ENCODE measurements at places on chromosomes 6 and 20. TPM values are rescaled to one million over a fixed set of nuclear protein-coding genes. Genes with fewer than 3 reads are reported as not detected.

The CST4 gene
- 56.8 TPM for total RNA-seq

- DNase-seq = peak; percentile 64
Observed at GRCh38 chr20:35013421-35014411, 58.0 kb downstream of the MYH7B start.

The BEND3 gene
- 14.4 TPM for total RNA-seq

DNA sequence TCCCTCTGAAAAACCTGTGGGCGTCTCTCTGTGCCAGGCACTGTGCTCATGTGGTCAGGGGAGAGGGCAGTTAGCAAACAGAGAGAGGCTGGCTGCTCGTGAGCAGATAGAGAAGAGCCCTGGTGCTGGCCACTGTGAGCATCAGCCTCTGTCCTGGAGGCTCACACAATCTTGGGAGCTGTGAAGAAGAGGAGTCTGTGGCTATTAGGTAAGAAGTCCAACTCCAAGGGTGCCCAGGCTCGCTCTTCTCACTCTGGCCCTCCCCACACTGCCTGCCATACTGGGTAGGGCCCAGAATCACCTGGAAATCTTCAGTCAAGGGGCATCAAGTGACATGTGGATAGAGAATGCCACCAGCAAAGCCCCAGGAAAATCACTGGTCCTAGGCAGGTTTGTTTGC lies 14.1 kb downstream of the SCML4 start:
- peak; percentile 50 for DNase-seq

GRCh38 chr6:113464536-113464935 lies 392.6 kb upstream of the MARCKS start:
- DNase-seq = no peak

DNA sequence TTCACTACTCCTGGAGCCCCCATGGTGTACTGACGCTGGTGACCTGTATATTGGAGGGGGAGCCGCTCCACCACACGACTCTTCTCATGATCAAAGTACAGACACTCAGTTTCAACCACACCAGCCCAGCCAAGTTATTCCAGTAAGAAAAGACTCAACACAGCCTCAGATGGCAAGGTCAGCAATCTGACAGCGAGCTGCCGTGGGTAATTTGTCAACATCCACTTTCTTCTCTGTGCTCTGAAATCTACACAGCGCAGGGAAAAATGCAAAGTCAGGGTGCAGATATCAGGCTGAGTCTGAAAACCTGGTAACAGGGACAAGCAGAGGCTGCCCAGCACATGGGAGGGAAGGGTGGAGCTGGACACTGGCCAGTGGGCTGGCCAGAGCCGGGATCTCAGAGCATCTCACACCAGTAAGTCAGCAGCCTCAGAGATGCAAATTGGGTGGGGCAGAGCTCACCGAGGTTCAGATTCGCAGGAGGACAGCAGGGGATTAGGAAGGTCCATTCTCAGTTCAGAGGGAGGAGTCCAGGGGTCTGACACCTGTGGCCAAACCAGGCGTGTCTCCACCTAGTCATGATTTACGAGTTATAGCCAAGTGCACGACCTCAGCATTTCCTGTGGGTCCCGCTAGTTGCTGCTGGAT lies 44.5 kb upstream of the RPS6KA2 start:
- no peak for DNase-seq

The BNIP5 gene
- total RNA-seq = 2.1 TPM

- no peak for DNase-seq
Observed at GRCh38 chr6:166497087-166497899, 89.2 kb downstream of the RAMACL start.

- no peak for DNase-seq
Observed at GRCh38 chr20:56867128-56867527, 238.0 kb downstream of the TFAP2C start.

DNA sequence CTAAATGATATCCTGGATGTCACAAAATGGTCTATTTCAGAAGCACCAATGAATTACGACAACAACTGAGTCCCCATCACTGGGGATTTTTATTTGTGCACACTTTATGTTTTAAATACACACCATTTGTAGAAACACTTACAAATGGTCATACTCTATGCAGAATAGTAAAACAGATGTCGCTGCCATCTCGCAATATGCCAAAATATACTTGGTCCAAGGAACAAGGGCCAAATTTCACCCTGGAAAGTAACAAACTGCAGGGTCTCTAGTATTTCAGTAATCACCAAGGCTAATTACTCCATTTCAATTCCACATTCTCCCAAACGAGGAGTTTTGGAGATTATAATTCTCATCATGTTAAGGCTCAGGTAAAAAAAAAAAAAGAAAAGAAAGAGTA lies 215.2 kb downstream of the LMBRD1 start:
- DNase-seq = no peak

- DNase-seq = no peak
Observed at GRCh38 chr6:10479939-10480700, 41.0 kb upstream of the GCNT2 start.

The GNAS-AS1 gene
- total RNA-seq = 6.1 TPM

- no peak for DNase-seq
Observed at GRCh38 chr6:119147101-119148053, 68.9 kb upstream of the FAM184A start.

The CST7 gene
- not detected for total RNA-seq

The SENP6 gene
- total RNA-seq = 92.2 TPM

- no peak for DNase-seq
Observed at GRCh38 chr6:113491376-113491775, 365.8 kb upstream of the MARCKS start.

GRCh38 chr6:20891161-20891560 lies 356.9 kb downstream of the CDKAL1 start:
- no peak for DNase-seq

GRCh38 chr20:21099751-21100577 lies 6.2 kb downstream of the LINC00237 start:
- peak; percentile 73 for DNase-seq

DNA sequence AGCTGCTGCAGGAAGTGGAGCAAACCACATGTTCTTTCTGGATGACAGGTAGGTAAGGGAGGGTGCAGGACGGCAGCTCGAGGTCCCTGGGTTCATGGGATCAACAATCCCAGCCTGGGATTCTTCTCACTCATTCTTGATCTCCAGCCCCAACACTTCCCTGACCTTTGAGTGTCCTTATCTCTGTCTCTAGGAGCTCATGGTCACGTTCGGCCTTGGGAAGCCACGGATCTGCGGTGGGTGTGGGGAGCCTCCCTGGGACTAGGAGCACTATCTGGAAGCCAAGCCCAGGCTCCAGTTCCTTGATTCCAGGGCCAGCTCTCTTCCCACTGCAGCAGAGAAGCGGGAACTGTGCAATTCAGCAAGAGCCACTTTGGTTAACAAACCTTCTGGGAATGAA lies 27.5 kb downstream of the BNIP5 start:
- DNase-seq = no peak

DNA sequence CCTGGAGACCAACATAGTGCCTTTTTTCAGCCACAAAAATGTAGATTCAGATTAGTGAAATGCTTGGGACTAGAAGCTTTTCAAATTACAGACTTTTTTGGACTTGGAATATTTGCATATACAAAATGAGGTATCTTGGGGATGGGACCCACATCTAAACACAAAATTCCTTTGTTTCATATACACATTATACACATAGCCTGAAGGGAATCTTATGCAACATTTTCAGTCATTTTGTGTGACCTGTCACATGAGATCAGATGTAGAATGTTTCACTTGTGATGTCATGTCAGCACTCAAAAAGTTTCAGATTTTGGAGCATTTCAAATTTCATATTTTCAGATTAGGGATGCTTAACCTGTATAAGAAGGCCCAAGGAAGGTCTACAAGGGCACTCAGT lies 44.5 kb upstream of the ALDH8A1 start:
- no peak for DNase-seq

GRCh38 chr6:35804996-35805736 lies at the start of gene LHFPL5:
Gene LHFPL5 (plus strand): TSS chr6:35805352. CDS start chr6:35805671, 319 bp downstream.
- DNase-seq = peak; percentile 83

DNA sequence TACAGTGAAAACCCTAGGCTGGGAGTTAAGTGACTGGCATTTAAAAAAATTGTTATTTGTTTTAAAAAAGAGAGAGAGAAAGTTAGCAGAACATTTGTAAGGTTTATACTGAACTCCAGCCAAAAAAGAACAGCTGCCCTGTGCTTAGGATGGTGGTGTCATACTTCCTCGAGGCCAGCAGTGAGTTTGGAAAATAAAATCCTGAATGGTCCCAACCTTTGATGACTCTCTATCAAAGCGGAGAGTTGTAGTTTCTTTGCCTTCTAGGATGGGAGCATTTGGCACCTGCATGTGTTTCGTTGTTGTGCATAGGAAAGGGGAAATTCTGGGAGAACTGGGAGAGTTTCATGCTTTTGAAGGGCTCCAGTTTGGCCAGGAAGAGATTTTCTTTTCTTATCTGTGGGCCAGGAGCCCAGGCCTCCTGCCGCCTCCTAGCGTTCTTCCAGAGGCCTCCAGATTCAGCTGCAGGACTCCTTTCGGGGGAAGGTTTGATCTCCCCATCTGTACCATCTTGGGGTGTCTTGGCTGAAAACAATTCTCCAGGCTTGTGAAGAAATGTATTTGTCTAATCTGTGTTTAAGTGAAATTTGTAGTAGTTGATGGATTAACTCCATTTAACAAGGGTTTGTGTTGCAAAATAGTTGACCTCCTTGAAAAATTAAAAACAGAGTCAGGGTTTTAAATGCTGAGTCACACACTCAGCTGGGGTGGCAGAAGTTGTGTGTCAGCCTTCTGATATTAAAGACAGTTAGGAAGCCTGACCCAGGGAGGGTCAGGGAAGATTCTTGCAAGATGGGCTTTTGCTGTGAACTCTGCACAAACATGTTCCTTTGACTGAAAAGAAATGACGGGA lies 63.4 kb downstream of the TXNDC5 start:
- no peak for DNase-seq

DNA sequence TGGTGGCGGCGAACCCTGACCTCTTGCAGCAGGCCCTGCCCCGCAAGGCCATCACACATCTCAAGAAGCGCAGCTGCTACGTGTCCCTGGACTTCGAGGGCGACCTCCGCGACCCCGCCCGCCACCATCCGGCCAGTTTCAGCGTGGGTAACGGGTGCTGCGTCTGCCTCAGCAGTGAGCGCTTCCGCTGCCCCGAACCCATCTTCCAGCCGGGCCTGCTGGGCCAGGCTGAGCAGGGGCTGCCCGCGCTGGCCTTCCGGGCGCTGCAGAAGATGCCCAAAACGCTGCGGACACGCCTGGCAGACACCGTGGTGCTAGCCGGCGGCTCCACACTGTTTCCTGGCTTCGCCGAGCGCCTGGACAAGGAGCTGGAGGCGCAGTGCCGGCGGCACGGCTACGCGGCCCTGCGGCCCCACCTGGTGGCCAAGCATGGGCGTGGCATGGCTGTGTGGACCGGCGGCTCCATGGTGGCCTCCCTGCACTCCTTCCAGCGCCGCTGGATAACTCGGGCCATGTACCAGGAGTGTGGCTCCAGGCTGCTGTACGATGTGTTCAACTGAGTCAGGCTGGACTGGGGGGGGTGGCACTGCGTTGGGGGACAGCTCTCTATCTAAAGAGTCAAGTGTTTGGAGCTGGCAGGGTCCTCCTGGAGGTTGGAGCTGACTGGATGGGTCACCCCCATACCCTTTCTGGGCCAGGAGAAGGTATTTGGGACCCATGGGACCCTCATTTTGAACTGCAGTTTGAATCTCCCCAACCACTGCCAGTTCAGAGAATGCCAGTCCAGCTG lies 1.1 kb downstream of the ACTL10 start:
- DNase-seq = peak; percentile 91

The ADGRF5 gene
- 0.58 TPM for total RNA-seq

DNA sequence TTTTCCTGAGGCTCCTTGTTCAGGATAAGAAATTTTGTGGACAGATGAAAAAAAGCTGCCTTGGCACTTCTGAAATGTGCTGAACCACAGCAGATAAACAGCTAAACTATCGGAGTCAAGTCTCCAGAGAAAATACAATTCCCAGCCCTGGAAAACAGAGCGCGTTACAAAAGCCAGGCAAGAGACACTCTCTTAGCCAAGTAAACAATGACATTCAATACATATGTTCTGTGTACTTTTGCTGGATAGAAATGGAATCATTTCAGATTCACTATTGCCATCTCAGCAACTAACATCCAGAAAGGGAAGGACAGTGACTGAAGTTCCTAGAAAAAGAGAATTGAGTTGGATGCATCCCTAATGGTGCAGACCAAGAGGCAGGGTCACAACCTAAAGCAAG lies 196.8 kb upstream of the NRSN1 start:
- DNase-seq = no peak

DNA sequence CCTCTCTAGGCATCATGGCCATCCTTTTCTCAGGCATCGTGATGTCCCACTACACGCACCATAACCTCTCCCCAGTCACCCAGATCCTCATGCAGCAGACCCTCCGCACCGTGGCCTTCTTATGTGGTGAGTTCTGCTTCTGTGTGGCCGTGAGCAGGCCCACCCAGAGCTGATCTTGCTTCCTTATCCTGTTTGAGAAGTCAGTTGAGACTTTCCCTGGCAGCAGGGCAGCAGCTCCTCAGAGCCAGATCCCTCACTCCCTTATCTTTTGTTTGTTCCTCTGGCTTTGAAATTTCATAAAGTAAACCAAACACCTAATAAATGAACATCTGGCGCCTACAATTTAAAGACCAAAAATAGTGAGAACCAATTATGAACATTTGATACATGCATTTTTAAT lies 40.6 kb downstream of the SPATA2 start:
- DNase-seq = no peak

DNA sequence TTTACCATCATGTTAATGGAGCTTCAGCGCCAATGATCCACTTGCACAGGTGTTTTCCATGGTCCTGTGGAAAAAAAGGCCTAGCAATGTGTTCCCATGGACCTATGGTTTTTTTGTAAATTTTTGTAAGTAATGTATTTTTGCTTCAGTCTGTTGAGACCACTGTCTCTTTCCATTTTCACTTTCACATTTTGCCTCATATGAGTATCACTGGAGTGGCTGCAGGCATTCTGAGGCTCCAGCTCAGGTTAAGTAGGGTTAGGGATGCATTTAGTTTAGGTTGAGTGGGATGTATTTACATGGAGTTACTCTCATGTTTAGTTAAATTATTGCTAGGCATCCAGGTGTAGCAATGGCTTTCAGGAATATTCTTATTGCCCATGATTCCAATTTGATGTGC lies 19.2 kb upstream of the LMBRD1 start:
- DNase-seq = no peak

DNA sequence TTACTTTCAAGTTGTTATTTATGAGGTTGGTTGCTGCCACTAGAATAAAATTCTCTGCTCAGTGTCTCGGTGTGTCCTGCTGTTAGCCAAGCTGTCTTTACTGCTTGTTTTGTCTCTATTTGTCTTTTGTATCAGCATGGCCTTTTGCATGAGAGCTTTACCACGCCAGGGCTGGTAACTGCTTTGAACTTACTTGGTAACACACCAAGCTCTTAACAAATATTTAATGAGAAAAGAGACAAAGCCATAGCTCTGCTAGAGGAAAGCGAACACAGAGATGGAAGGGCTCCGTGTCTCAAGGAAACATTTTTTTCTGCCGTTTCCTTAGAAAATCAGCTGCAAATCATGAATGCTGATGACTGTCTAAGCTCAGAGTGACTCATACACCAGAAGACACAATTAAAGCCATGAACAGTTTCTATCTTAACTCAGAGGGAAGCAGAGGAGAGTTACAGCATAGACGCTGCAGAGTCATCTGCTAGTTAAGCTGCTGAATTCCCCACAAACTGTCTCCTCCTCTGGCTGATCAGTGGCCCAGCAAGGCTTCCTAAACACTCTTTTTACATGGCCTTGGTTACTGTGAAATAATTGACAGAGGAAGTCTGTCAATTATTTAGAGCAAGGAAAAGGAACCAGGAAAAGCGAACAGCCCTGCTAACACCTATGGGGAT lies 44.8 kb downstream of the AGPAT4 start:
- DNase-seq = no peak

Data from type B pancreatic cell (in vitro differentiated cells).